ENCODE measurements at places on chromosomes 1 and 21.

DNA sequence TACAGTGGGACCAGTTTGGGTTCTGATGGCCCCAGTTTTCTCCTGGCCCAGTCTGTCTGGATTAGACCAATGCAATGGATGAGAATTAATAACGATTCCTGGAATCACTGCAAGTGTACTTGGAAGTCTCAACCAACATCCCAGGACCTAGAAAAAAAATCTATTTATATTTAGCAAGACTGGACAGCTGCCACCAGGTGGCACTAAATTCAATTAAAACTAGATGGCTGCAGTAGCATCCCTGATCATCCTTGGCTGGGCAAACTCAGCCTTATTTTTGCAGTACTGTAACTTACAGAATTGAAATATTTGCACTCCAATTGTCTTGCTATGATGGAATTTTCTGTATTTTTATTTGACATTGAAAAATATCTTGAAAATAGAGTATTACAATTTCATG lies 165.7 kb downstream of the NCAM2 start:
- DNase-seq: peak; percentile 3

DNA sequence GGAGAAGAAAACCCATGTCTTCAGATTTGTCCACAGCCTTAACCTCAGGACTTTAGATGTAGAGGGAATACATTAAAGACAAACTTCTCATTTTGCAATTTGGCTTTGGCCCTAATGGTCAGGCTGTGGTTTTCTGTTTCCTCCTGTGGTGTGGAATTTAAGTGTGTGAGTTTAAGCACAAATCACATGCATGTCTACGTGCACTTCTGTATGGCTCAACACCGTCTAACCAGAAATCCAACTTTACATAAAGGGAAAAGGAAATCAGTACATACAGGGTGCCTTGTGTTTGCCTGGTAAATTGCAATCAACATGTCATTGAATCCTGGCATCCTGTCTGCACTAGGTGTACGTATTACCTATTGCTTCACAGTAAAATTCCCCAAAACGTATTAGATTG lies 1.2 kb upstream of the ZNF124 start:
- no peak for DNase-seq

- DNase-seq: no peak
Observed at GRCh38 chr1:71303617-71304041, 222.8 kb upstream of the ZRANB2 start.

DNA sequence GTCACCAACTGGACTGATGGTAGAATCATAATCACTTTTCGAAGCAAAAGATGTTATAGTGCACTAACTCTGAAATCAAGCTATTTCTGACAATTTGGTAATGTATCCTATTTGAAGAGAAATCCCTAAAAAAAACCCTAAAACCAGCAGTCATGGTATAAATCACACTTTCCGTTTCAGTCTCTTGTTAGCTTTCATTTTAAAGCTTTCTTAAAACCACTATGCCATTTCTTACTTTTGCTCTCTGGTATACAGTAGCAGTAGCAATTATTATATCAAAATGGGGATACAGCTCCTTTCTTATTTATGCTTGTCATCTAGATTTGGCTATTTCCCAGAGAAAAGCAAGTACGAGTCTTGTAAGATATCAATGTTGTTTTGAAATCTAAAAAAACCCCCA lies 323.3 kb downstream of the KCTD3 start:
- no peak for DNase-seq

GRCh38 chr1:155226910-155227260 lies 18.4 kb downstream of the MTX1 start:
- peak; percentile 50 for DNase-seq

GRCh38 chr1:59043796-59044195 lies 253.1 kb upstream of the FGGY start:
- DNase-seq: no peak

- no peak for DNase-seq
Observed at GRCh38 chr1:177926201-177926600, 43.7 kb downstream of the SEC16B start.

DNA sequence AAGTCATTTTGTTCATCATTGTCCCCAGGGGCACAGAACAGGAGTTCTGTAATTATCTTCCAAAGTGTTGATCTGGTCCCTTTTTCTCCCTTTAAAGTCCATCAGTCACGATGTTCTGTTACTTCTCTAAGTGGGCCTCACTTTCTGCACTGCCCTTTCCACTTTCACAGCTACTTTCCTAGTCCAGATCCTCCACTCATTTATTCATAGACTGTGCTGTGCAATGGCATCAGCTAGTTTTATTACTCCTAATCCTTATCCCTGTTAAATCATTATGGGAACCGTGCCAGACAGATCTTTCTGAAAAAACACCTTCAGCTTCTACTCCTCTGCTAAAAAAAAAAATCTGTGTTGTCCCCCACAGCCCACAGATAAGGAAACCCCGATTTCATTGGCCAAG lies 64.0 kb upstream of the BCL10 start:
- no peak for DNase-seq

GRCh38 chr1:210770396-210770984 lies 363.5 kb downstream of the KCNH1 start:
- DNase-seq: no peak

- no peak for DNase-seq
Observed at GRCh38 chr21:38729754-38730379, 75.9 kb upstream of the ETS2 start.

DNA sequence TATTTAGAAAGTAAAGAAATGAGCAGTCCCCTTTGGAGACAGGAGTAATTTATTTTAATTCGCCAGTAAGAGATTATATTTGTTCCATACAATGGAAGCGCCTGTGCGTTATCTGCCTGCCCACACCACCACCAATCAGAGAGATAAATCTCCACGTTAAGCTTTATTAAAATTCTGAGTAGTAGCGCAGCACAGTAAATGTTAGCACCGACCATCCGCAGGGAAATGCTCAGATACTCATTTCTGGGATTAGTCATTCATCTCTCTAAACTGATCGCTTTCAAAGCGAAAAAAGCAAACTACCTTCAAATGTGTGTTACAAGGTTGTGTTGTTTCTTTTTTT lies 1.2 kb downstream of the ETS2 start:
- DNase-seq: no peak

DNA sequence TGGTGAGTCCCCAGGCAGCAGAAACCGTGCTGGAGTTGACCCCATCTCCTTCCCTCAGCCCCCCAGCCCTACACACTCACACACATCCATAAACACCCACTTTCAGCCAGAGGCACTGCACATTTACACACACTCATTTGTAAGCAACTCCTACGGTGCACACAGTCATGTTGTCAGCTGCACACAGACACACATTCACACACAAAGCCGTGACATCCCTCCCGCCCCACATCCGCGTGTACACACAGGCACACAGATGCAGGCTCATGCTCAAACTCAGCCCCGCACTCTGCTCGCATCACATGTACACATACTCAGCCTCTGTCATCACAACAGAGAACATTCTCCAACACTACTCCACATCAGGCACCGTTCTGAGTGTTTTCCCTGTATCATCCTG lies 47.6 kb downstream of the LACTBL1 start:
- DNase-seq: no peak

GRCh38 chr1:210360852-210361477 lies 32.3 kb downstream of the HHAT start:
- DNase-seq: peak; percentile 16

GRCh38 chr1:206581571-206581981 lies 30.7 kb downstream of the EIF2D start:
- DNase-seq: no peak

DNA sequence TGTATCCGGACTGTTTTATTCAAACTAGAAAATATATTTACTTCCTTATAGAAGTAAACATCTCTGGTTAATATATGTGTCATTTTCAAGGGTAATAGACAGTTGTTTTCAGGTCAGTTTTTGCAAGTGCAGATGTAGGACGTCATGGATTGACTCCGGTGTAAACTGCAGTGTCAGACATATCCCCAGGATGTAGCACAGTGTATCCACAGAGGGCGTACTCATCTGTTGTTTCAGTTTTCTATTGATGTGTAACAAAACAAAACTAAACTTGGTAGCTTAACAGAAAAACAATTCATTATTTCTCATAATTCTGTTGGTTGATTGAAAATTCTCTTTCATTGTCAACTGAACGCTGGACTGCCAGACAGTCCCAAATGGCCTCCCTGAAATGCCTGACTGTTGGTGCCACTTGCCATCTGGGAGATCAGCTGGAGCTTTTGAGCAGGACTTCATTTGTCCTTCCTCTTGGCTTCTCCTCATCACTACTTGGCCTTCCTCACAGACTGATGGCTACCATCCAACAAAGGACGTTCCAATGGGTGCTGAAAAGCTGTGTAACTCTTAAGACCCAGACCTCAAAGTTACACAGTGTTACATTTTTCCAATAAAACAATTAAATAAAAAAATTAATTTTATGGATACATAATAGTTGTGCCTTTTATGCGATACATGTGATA lies 181.6 kb downstream of the NCAM2 start:
- DNase-seq: no peak

GRCh38 chr1:12472798-12473551 lies 145.0 kb downstream of the DHRS3 start:
- DNase-seq: no peak

DNA sequence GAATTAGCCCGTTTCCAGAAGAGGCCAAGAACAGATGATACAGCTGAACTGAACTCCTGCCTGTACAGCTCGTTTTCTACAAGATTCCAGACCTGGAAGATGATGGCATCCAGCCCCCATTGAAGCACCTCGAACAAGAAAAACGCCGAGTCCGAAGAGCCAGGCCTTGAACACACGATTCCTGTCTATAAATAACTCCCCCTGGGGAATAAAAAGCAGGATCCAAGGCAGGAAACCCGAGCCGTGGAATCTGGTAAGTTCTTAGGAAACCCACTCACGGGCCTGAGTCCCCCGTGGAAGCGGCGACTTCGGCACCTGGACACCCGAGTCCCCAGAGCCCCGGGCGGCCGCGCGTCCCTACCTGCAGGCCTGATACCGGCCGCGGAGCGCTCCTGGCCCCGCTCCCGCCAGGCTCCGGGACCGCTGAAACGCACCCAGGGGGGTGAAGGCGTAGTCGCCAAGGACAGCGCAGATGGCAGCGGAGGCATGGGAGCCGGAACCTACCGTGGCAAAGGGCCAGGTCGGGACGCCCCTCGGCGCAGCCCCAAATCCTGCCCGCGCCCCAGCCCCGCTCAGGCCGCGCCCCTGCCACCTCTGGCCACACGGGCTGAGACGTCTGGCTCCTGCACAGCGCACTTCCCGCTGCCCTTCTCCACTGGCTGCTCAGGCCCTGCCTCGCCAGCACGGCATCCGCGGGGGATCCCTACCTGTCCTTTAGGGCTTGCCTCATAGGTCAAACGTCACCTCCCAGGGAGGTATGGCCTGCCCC lies 14.0 kb upstream of the HLCS start:
- DNase-seq: no peak

DNA sequence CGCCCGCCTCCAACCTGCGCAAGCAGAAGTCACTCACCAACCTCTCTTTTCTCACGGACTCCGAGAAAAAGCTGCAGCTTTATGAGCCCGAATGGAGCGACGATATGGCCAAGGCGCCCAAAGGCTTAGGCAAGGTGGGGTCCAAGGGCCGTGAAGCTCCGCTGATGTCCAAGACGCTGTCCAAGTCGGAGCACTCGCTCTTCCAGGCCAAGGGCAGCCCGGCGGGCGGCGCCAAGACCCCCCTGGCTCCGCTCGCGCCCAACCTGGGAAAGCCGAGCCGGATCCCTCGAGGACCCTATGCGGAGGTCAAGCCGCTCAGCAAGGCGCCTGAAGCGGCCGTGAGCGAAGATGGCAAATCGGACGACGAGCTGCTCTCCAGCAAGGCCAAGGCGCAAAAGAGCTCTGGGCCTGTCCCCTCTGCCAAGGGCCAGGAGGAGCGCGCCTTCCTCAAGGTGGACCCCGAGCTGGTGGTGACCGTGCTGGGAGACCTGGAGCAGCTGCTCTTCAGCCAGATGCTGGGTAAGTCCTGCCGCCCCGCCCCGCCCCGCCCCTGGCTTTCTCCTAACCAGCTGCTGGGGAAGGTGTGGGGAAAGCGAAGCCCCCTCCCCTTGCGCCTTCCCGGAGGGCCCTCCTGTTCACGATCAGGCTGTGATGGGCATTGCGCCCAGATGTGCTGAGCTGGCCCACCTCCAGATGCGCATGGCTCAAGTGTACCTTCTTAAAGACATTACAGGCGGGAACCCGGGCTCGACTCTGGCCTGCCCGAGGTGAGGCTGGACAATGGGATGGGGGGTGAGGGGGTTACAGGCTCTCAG lies 110.2 kb downstream of the NAV1 start:
- DNase-seq: no peak

- DNase-seq: no peak
Observed at GRCh38 chr1:74083128-74083527, 114.8 kb downstream of the LRRIQ3 start.

All from HuH-7.5 (cell line).